ENCODE measurements at places on chromosomes 7 and 10. TPM values are rescaled to one million over a fixed set of nuclear protein-coding genes. Genes with fewer than 3 reads are reported as not detected.

KLF14 gene
- not detected for total RNA-seq

ANKRD30A gene
- total RNA-seq, result not detected

SPDYE1 gene
- total RNA-seq, result not detected

- DNase-seq, result peak; percentile 64
Measured at GRCh38 chr10:3071405-3072198, 4.3 kb downstream of the PFKP start.

DNA sequence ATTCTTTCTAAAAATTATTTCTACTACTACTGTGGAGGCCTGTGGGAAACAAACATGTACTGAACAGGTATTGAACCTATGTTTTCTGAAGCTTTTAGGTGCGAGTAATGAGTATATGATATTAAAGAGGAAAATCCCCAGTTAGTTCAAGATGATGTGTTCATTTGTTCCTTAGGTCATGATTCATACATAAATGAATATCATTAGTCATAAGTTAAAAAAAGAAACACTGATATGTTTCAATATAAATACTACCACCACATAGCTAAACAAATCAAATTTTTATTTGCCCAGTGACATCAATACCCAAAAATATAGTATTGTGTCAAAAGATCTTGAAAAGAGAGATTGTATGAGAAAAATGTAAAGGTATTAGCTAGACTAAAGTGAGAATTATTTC lies 210.7 kb upstream of the GNAI1 start:
- DNase-seq, result no peak

COL13A1 gene
- total RNA-seq, result 3.9 TPM

ANKIB1 gene
- 82.5 TPM for total RNA-seq

- DNase-seq, result no peak
Measured at GRCh38 chr10:124547647-124548168, 86.1 kb downstream of the LHPP start.

DNA sequence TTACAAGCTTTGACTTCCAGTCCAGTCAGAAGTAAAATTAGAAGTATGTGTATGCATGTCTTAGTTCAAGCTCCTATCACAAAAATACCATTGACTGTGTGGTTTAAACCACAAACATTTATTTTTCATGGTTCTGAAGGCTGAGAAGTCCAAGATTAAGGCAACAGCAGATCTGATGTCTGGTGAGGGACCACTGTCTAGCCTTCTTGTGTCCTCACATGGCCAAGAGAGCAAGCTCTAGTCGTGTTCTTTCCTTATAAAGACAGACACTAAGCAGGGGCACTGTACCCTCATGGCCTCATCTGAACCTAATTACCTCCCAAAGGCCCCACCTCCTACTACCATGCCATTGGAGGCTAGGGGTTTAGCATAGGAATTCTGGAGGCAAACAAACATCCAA lies 41.3 kb upstream of the ARL4A start:
- no peak for DNase-seq

DNA sequence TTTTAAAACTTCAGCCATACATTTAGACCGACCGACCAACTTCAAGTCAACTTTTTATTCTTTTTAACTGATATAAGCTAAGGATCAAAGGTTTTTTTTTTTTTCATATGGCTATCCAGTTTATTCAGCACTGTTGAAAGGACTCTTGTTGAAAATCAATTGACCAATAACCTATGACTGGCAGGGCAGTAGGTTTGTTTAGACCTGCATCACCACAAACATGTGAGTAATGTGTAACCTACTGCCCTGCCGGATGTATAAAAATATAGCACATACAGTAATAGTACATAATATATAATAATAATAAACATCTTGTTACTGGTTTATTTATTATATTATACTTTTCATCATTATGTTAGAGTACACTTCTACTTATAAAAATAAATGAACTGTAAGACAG lies 434.6 kb upstream of the SEMA3A start:
- no peak for DNase-seq

DNA sequence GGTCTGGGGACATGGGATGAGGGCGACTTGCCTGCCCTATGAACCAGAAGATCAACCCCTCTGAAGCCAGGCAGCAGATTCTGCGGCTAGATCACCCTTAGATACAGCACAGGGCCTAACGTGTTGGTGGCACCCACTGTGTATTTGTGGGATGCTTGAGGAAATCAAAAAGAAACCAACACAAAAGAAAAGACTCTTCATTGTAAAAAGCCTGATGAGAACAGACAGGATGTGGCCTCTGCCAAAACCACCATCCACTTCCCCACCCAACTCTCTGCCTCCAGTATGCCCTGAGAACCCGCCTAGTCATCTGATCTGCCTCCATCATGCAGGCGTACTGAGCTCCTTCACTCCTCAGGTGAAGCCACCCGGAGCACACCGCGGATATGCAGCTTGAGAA lies 97.2 kb upstream of the INSYN2A start:
- no peak for DNase-seq

- DNase-seq, result no peak
Measured at GRCh38 chr10:99615426-99615825, 4.8 kb downstream of the SLC25A28 start.

DNA sequence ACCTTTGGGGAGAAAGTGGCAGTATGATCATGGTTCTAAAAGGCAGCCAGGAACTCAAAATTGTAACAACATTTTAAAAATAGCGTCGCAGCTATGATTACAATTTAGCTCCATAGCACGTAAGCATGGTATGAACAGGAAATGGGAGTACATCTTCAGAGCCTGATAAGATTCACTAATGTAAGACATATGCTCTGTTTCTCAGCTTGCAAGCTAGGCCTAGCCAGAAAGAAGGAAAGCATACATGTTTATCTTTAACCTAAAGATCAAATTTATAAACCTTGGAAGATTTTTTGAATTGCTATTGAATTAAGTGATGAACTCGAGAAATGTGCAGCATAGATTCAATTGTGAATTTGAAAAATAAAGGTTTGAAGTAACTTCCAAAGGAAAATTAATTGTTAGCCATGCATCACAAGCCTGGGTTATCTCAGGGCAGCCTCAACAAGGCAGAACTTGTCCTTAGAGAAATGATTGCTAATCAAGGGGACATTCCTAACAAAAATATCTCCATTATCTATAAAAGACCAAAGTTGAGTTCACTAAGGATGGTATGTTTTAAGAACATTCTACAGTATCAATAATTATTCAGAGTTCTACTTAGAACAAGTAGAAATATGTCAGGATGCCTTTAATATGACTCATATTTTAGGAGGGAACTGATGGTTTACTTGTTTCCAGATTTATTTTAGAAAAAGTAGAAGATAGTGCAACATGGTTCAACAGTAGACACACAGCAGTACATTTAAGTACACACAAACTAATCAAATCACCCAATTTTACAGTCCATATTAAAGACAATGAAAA lies 38.8 kb upstream of the SEPTIN7 start:
- no peak for DNase-seq

NRP1 gene
- 22.4 TPM for total RNA-seq

GRCh38 chr10:130388746-130389145 lies 252.6 kb downstream of the GLRX3 start:
- no peak for DNase-seq

DNA sequence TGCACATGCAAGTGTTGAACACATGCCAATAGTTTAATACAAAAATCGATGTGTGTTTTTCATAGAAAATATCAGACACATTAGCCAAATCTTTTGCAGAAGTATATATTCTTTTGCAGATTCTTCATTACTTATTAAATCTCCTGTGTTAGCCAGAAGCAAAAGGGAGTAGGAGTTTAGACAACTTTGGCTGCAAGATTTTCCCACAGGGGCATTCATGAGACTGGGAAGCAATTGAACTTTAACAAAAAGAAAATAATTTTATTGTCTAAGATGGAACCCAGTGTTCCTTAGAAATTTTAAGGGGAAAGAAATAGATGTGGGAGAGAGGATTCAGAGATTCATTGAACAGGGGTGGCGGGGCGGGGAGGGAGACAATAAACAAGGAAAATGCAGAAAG lies 1336.0 kb downstream of the GATA3 start:
- no peak for DNase-seq

AVPI1 gene
- total RNA-seq, result 66.5 TPM

DNA sequence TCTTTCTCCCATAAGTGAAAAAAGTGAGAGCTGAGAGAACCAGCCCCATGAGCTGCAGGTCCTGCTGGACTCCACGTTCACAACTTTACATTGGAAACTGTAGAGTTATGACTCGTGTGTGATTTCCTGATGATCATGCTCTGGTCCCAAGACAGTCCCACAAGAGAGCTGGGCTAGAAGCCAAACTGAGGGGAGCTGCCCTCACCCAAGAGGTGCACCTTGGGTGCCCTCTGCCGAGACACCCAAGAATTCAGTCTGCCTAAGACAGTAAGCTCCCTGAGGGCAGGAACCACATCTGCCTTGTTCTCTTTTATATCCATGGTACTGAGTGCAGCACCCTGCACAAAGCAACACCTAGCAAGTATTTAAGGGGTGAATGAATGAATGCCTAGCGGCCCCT lies 112.8 kb upstream of the SFMBT2 start:
- DNase-seq, result no peak

DNA sequence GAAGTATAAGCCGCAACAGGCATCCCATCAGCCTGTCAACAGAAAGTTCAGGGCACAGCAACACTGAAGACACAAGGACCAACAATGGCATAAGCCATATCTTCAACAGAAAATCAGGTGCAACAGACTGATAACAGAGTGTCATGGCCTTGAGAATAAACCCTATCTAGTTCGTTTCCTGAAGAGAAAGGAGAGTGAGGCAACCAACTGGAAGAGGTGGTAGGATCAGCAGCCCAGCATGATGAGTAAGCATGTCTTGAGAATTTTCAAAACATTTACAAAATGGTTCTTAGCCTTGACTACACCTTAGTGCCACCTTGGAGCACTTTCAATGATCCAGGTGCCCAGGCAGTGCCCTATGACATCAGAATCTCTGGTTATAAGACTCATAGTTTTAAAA lies 290.2 kb upstream of the SEMA3C start:
- no peak for DNase-seq

SNX10 gene
- total RNA-seq, result 3.5 TPM

SERPINE1 gene
- total RNA-seq, result 8.3 TPM

DNA sequence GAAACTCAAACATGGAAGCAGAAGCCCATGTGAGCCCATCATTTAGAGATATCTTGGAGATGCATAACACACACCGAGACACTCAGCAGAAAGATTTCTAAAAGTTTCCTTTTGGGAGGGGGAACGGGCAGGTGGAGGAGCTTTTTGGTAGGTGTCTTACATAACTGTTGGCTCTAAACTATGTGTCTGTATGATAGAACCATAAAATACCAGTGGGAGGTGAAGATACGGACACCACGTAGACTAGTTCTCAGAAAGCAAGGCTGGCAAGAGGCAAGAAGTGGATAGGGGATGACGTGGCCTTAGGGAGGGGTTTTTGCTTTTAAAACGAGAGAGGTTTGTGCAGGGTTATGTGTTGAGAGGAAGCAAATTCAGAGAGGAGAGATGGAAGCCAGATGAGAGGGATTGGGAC lies 36.5 kb downstream of the IL15RA start:
- no peak for DNase-seq

GRCh38 chr10:110226543-110226925 lies 19.1 kb downstream of the MXI1 start:
- DNase-seq, result peak; percentile 93

GRCh38 chr10:99292159-99292558 lies 37.0 kb upstream of the CNNM1 start:
- DNase-seq, result no peak

DRGX gene
- not detected for total RNA-seq

ANKRD22 gene
- 0.70 TPM for total RNA-seq

GRCh38 chr10:86958901-86959736 lies 720 bp downstream of the SNCG start:
- DNase-seq, result no peak

DNA sequence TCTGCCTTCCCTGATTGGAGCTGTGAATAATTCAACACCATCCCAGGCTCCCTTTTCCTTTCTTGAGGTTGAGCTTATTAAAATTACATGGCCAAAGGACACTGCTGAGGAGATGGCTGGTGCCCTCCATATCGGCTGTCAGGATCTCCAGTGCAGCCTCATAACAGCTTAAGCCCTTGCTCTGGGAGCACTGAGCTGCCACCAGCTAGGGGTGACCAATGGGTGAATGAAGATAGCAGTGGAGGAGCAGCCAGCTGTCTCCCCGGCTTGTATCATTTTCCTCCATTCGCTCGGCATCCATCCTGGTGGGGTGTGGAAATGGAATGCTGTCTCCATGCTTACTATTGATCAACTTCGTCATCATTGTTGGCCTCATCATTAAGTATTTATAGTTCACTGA lies 154.6 kb downstream of the TMEM178B start:
- no peak for DNase-seq

ZWINT gene
- total RNA-seq, result 46.2 TPM

DNA sequence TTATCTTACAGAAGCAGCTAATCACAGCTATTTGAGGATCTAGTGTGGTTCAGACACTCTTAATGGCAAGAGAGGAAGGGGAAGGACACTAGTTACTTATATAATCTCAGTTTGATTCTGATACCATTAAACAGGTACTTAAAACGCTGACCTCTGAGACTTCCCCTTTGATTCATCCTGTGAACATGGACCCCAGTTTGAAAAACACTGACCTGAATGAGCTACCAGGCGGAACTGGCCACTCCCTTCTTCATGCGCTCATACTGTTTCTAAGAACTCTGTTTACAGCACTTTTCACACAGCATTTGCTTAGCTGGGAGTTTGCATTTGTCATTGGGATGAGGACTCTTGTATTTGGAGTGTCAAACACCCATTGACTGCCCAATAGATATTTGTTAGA lies 45.7 kb downstream of the BEND7 start:
- DNase-seq, result no peak

DNA sequence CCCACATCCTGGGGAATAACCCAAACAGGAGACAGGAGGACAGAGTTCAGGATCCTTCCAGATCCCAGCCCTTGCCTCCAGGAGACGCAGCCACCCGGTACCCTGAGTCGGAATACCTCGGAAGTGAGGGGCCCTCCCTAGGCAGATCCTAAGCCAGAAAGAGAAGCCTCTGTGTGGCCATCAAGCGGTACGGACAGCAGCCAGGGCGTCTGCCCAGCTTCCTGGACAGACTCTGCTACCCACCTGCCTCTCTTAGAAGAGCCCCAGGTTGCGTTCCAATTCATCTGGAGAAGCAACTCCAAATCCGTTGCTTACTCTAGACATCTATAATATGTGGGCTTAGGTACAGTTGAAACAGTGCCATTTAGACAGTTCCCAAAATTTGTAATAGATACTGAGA lies 220.2 kb upstream of the SH2B2 start:
- no peak for DNase-seq

DNA sequence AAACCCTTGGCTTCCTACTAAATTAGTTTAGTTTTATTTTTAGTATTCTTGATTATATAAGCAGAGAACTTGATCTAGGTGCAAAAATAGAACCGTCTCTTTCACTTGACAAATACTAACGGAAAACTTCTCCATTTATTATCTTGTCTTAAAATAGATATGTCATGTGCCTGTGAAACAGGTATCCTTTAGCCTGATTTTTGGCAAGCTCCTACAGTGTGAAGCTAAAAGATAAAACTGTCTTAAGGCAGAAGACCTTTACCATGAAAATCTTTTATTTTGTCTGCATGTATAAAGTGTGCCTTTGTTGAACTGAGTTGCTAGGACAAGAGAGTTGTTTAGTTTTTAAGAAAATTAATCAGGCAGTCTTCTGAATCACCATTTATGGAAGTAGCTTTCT lies 90.6 kb downstream of the CYP51A1 start:
- no peak for DNase-seq

NPSR1 gene
- total RNA-seq, result not detected
